Ecto neural progenitor cell (in vitro differentiated cells): ENCODE measurements at places on chromosomes 2 and 18.

- no peak for DNase-seq
Observed at GRCh38 chr2:28316546-28317335, 75.9 kb upstream of the FOSL2 start.

DNA sequence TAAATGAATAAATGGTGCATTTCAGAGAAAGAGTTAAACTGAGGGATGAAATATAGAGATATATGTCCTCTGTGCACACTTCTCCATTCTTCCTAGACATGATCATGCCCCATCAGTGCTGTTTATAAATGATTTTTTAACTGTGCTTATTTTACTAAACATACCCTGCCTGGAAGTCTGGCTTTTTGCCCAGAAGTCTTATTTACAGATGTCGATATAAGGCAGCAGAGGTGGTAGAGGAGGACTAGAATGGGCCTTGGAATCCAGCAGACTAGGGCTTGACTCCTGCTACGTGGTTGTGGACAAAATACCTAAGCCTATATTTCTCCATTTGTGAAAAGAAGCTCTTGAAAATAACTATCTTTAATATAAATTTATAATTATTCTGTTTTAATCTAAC, 355.5 kb downstream of the RAD51AP2 start:
- DNase-seq, result no peak

- DNase-seq, result no peak
Observed at GRCh38 chr2:14540015-14540414, 92.5 kb upstream of the LRATD1 start.

DNA sequence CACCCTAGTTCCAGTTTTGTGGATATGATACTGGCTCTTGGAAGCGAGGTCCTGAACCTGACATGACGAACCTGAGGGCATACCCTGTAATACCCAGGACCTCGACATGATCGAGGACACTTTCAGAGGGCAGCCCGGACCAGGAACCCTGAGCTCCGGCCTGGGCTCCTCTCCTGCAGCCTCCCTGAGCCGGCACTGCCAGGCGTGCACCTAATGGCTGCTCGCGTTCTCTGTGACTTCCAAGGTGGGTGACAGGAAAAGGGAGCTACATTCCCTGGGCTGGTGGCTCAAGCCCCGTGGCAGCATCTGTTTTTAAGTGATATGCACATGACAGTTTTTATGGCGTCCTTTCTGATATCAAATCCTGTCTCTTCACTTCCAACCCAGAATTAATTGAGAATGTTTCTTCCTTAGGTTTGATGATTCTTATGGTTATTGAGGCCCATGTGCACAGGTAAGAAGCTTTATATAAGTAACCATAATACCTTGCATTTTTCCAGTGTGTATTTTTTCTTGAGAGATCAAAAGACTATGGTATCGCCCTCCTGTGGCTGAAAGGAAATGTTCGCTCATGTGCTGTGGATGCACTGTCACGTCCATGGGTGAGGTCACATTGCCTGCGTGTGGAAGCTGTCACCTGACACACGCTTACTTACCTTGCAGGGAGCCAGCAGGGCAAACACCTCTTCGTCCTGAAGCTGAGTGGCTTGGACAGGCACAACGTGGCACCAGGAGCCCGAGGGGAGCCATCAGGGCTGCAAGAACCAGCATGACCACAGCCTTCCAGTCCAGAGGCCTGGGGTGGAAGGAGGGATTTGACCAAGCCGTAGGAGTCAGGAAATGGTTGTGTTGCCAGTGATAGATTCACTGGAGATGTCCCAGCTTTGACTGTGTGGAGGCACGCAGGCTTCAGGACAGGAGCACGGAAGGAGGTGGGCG, 367.4 kb upstream of the MYT1L start:
- no peak for DNase-seq

- DNase-seq, result no peak
Observed at GRCh38 chr2:162798407-162798806, 40.2 kb downstream of the KCNH7 start.

DNA sequence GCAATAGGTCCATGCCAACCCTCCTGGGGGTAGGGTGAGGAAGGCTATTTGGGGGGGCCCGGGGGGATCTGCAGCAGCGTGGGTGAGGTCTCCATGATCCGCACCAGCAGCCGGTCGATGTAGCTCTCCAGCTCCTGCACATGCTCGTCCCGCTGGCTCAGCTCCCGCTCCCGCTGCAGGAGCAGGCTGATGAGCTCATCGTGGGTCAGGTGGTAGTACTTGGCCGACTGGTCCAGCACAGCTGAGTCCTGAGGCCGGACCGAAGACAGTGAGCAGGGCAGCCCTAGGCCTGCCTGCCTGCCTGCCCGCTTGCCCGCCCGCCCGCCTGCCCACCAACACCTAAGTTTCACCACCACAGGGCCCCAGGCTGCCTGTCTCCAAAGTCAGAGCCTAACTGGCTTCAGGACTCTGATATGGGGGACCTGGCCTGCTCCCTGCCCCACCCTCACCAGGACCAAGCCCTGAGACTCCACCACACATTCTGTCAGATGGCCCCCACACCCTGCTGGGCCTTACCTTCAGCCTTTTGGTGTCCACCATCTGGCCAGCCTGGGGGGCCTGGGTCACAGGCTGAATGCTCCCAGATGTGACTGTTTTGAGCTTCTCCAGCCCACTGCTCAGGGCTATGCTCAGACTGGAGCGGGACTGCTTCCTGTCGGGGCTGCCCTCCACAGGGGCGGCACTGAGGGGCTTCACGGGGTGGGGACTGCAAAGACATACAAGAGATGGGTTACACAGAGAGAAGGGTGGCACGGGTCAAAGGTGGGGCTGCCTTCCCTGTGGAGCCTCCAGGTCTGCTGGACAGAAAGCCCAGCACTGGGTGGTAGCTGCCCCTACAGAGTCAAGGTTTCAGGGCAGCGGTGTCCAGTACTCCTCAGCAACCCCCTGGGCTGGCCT, 4.2 kb upstream of the SFXN5 start:
- no peak for DNase-seq

DNA sequence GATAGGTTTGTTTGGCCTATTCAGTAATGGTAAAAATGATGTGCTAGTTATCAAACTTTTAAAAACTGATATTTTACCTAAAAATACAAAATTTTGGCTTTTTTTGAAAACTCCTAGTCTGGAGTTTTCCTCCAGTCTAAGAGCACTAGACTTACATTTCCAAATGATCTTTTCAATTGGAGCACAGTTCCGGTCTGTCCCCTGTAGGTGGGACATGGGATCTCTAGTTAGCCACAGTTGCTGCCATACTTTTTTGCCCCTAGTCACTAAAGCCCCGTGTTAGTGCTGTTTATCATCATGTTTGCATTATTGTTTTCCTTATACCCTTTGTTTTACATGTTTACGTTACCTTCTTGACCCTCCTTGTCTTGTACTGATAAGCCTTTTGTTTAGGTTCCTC, 52.4 kb downstream of the RELCH start:
- no peak for DNase-seq

DNA sequence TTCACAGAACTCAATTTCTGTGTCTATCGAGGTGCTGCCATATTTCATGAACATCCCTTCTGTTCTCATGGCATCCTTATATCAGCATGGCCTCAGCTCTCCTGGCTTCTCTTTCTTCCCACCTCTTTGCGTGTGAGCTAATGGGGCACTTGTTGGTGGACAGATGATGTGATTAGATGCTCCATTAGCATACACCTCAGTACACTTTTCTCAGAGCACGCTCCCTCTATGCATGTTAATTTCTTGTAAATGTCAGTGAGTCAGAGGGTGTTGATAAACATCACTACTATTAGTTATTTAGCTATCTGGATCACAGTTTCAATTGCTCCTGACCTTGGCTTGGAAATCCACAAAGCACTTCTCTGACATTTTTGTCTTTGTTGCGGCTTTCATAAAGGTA, 159.4 kb downstream of the CD8B2 start:
- no peak for DNase-seq
